ENCODE measurements at places on chromosomes 3 and 15.

- peak; percentile 61 for DNase-seq
Observed at GRCh38 chr3:185152410-185153170, at the start of gene C3orf70. TSS of gene C3orf70 (minus strand) at chr3:185153060. CDS start at chr3:185152823, 237 bp downstream.

DNA sequence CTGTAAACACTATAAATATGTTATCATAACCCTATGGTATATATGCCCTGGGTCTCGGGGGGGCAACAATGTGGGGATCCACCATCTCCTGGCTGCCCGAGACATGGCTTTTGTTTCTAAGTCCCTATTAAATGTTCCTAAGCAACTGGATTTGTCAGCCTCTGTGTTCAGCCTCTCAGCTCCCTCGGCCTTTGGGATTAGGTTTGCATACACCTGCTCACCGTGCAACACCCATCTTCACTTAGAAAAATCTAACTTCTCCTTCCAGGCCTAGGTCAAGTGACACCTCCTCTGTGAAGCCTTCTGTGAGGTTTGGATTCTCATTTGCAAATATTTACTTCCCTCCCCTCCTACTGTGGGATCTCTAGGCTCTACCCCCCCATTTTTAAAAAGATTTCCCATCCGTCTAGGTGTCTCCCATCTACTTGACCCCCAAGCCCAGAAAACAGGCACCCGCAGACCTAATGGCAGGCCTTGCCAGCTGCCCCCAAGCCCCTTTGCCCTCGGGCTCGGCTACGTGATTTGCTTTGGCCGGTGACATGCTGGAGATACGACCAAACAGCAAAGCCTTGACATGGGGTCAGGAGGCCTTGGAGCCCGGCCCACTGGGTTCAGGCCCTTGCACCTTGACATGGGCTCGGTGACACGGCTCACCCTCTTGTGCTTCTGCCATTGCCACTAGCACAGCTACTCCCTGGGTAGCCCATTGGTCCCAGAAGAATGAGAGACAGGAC is 66.0 kb upstream of the BLM start:
- DNase-seq: no peak

DNA sequence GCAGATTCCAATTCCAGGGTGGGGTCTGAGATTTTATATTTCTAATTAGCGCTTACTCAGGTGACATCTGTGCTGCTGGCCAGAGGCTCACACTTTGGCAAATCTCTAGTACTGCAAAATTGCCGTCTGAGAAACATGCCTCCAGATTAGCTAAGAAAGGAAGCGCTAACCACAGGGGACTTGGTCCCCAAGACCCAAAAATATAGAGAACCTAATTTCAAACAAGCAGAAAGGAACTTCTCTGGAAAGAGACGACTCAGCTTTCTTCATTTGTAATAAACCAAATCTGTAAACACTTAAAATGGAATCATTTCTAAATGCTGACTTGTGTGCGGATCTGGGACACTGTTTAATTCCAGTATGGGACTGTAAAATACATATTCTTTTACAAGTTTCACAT is 55.7 kb downstream of the B3GNT5 start:
- DNase-seq: no peak

DNA sequence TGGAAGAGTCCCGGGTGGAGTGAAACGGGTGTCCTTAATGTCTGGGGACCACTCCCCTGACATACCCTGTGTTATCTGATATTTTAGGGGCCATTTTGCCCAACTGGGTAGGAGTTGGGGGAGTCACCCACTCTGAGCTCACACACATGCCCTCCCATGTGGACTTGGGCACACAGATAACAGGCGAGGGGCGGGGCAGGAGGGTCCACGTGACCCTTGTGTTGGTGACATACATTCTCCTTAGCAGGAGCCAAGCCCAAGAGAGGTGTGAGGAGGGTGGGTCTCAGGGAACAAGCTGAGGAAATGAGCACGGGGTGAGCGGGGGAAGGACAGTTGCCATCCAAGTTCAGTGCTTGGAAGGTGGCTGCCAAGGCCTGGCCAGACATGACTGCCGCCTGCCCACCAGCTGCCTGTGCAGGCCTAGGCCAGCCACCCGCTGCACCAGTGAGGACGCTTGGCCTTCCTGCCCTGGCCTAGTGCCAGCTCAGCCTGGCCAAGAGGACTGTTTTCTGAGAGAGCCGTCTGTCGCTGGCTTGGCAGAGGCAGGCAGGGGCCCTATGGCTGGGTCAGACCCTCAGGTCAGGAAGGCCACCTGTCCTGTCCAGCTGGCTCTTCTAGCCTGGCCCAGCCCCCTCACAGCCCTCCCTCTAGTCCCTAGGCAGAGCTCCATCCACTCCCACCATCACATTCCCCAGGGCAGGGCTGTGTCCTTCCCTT is 31.3 kb upstream of the TMEM115 start:
- DNase-seq: no peak

DNA sequence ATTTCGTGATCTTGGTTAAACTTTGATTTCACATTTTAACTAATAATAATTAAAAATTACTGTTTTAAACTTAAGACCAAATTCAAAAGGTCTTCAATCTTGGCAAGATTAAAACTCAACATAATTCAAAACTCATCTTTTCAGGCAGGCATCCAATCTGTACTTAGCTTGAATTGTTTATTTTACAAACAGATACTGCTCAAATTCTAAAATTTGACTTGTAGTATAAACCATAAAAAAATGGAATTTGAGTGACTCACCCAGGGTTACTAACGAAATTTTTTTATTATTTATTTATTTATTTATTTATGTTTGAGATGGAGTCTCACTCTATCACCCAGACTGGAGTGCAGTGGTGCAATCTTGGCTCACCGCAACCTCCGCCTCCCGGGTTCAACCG is 64.4 kb downstream of the GAP43 start:
- no peak for DNase-seq

DNA sequence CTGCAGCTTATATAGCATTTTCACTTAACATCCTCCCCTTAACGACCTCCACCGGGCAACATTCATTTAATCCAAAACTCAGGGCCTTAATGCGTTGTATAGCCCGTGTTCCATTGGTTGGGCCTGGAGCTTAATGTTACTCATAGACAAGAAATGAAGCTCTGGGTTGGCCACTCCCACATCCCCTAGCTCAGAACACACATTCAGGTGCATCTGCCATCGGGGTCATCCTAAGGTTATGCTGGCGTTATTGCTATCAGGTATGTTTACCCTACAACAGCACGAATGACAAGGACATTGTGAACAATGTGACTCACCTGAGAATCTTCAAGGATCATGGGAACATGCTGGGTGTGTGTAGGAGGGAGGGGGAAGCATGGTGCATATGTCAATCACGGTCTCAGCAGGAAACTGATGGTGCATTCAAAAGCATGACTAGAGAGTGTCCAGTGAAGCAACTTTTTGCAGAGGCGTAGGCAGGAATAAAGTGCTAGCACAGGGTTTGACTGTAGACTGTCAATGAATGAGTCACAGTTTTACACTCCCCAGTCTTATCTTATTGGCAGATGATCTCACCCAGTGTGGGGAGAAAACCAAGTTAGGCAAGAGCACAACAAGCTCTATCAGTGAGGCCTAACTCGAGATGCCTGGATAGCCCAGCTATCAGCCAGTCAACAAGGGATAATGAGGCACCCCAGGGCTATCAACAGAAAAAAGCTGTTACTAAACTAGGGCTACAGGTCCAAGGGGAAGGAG is 402.1 kb upstream of the MCTP2 start:
- peak; percentile 62 for DNase-seq

DNA sequence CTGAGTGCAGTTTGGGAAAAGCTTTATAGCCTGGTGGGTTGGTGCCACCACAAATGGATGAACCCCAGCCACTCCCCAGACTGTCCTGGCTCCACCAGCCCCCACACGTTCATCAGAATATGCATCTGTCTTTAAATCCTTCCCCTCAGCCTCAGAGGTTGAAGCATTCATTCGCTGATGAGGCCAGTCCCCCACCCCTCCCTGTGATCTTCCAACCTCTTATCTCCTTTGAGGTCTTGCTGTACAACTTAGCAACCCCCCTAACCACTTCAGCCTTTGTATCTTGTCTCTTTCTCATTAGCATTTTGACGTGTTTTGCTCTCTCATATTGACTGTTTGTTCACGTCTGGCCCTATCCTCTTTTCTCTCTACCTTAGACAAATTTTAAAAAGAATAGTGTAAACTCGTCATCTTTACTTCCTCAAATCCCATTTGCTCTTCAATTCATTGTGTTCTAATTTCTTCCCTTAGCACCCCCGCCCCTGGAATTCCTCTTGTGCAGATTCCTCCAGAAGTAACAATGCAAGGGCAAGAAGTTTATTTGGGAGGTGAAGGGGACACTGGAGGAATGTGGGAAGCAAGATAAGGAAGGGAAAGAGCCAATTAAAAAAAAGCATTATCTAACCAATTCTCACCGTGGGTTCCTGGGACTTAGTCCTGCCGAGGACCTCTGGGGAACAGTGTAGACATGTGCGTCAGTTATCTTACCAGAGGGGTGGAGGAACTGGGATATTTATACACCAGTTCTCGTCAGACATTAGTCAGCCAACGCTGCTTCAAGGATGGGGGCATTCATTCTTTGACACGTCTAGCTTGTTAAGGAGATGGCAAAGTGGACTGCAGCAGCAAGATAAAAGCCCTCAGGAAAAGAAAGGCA is 38.6 kb downstream of the MOBP start:
- no peak for DNase-seq

- DNase-seq: no peak
Observed at GRCh38 chr3:23696842-23697241, 108.9 kb upstream of the UBE2E1 start.

DNA sequence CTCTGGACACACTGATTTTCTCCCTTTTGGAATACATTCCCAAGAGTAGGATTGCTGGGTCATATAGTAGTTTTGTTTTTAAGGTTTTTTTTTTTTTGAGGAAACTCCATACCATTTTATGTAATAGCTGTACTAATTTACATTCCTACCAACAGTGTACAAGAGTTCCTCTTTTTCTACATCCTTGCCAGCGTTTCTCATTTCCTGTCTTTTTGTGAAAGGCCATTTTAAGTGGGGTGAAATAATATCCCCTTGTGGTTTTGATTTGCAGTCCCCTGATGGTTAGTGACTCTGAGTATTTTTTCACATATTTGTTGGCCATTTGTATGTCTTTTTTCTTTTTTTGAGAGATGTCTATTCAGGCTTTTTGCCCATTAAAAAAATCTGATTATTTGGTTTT is 1205.5 kb downstream of the ROBO1 start:
- no peak for DNase-seq

DNA sequence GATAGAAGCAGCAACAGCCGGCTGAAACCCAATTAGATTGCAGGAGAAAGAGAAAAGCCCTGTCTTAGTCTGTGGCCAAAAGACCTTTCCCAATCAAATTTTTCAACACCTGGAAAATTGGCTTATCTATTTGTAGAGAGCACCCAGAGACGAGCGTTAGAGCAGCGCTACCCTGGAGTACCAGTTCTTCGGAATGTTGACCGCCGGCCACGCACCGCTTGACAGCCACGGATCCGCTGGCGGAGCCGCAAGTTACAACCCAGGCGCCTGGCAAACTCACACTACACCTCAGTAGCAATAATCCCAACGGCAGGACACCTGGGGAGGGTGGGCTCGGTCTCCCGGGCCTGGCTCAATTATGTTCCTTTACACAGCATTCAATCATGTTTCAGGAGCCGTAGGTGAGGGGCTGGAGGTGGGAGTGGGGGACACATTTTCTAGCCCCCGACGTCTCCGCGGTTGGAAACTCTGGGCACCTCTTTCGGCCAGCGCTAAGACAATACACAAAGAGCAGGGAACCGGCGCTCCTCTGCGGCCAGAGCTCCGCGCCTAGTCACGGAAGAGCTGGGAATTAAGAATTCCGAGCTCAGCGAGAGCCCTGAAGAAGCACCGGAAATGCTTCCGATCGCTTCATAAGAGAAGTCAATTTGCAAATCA is 1.2 kb downstream of the MB21D2 start:
- no peak for DNase-seq

GRCh38 chr3:188554404-188554803 is 400.4 kb downstream of the LPP start:
- no peak for DNase-seq

DNA sequence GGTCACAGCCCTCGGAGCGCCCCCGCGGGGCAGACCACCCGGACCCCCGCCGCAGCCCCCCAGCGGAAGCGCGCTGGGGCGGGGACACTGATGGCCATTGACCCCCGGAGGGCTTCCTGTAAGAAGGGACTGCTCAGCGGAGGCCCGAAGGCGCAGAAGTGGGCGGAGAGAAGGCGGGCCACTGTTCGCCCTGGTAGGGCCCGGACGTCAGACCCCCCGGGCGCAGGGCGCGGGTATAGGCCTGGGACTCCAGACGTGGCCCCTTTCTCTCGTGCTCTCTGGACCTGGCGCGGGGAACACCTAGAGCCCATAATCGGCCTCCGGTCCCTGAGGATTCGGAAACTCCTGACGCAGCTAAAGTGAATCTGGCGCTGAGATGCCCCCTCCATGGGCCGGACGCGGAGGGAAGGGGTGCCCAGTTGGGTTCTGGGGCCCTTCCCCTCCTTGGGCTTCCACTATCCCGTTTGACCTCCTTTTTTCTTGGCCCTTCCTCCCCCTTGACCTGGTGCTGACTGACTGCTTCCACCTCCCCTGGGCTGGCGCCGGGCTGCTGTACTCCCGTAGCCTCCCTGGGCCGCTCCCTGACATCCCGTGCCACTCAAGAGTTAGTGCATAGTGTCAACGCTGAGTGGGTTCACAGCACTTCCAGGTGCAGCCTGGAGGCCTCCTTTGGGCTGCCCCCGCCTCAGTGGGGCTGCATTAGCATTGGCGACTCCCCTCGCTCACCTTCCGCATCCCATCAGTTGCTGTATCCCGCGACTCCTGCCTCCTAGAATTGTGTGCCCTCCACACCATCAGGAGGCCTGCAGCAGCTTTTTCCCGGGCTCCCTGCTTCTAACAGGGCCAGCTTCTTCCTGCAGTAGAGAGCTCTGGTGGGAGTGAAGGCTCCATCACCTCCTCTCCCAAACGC is 694 bp downstream of the ABTB1 start:
- peak; percentile 55 for DNase-seq

DNA sequence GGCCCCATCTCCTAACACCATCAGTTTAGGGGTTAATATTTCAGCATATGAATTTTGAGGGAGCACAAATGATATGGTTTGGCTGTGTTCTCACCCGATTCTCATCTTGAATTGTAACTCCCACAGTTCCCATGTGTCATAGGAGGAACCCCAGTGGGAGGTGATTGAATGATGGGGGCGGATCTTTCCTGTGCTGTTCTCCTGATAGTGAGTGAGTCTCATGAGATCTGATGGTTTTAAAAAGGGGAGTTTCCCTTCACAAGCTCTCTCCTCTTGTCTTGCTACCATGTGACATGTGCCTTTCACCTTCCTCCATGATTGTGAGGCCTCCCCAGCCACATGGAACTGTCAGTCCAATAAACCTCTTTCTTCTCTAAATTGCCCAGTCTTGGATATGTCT is 73.8 kb upstream of the TJP1 start:
- DNase-seq: no peak

GRCh38 chr3:119457246-119457645 is 6.2 kb downstream of the TMEM39A start:
- DNase-seq: no peak

GRCh38 chr15:101578443-101578894 is 73.7 kb downstream of the TM2D3 start:
- DNase-seq: no peak

Measured in right atrium auricular region (tissue), 2 donors.